ENCODE measurements at places on chromosomes 3 and 15.

- DNase-seq, result no peak
Observed at GRCh38 chr15:93286446-93286845, 197.4 kb upstream of the RGMA start.

GRCh38 chr3:152196782-152197181 is 71.9 kb upstream of the MBNL1 start:
- no peak for DNase-seq

DNA sequence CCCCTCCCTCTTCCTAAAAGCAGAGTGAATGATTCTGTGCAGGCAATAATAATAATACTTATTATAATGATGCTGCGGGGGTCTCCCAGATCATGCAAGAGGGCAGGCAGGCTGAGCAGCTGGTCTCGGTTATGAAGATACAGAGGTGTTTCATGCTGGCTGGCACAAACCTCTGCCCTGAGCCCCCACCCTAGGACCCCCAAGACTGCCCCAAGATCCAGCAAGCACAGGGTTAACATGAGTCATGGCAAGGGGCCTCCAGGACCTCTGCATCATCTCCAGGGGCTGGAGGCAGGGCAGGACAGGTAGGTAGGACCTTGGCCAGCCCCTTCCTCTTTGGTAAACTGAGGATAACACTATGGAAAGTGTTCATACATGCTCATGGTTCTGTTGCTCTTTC is 2.7 kb downstream of the MGLL start:
- DNase-seq, result no peak

DNA sequence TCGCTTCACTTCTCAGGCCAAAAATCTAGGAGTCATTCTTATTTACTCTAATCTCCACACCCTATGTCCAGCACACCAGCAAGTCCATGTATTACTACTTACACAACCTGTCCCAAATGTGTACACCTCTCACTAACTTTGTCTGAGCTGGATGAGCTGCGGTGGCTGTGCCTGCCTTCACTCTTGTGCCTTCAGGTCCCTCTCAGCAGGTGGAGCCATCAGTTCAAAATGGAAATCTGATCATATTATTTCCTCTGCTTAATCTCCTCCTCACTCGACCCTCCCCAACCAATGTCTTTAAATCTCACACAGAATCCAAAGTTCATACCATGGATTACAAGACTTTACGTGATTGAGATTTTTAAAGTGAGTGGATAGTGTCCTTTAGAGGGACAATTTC is 82.8 kb downstream of the SSR3 start:
- no peak for DNase-seq

- no peak for DNase-seq
Observed at GRCh38 chr3:19487386-19487785, 339.1 kb downstream of the KCNH8 start.

DNA sequence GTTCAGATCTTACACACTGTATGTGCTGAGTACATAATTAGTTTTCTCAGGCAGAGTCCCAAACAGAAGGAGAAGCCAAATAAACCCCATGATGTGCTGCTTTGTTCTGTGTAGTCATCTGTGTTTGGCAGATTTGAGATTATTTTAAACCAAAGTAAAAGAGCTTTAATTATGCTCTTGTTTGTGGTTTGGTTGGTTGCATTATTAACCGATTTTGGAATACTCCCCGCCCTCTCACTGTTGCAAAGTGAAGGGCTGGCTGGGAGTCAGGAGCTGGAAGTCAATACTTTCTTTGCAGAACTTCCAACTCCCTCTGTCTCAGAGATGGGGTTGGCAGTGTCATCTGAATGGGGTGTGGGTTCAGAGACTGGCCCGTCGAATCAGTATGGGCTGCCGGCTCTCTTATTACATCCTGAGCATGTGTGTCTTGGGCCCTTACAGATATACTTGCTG is 34.4 kb downstream of the SLCO3A1 start:
- DNase-seq, result no peak

- no peak for DNase-seq
Observed at GRCh38 chr3:50459785-50460184, 43.6 kb downstream of the CACNA2D2 start.

- DNase-seq, result no peak
Observed at GRCh38 chr15:100767001-100767825, 112.4 kb upstream of the ALDH1A3 start.

DNA sequence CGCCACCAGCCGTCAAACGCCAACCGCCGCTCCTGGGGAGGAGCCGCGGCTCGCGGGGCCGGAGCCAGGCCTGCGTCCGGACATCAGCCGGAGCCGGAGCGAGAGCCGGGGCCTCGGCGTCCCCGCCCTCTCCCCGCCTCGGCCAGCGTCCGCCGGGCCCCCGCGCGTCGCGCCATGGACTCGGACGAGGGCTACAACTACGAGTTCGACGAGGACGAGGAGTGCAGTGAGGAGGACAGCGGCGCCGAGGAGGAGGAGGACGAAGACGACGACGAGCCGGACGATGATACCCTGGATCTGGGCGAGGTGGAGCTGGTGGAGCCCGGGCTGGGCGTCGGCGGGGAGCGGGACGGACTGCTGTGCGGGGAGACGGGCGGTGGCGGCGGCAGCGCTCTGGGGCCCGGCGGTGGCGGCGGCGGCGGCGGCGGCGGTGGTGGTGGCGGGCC is 359 bp downstream of the ARIH1 start:
- DNase-seq, result no peak

GRCh38 chr3:12148183-12148940 is 10.3 kb downstream of the TIMP4 start:
- DNase-seq, result no peak

DNA sequence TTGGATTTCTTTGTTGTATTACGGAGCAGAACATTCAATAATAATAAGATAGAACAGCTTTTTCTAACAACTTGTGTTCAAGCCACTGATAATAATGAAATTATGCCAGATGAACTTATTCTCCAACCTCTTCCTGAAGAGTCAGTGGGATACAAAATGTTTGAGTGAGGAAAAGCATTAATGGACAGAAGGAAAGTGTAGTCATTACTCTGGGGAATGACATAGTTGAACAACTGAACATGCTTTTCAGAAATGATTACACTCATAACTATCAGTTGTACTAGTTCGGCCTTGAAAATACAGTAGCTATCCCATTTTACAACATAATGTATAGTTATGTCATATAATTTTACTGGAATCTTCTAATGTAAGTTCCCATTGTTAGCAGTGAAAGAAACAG is 55.9 kb downstream of the ALCAM start:
- DNase-seq, result no peak

DNA sequence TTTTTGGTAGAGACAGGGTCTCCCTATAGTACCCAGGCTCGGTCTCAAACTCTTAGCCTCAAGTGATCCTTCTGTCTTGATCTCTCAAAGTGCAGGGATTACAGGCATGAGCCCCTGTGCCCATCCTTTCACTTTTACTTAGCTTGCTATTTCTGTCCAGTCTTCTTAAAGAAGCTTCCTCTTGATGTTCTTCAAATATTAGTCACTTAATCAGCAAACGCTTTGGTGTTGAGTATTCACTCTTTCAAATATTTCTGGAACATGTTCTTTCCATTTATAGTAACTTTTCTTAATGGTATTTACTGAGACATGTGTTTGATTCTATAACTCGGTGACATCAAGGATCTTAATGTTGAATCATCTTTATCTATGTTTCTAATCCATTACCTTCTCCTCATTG is 122.1 kb downstream of the CNTN6 start:
- DNase-seq, result no peak

DNA sequence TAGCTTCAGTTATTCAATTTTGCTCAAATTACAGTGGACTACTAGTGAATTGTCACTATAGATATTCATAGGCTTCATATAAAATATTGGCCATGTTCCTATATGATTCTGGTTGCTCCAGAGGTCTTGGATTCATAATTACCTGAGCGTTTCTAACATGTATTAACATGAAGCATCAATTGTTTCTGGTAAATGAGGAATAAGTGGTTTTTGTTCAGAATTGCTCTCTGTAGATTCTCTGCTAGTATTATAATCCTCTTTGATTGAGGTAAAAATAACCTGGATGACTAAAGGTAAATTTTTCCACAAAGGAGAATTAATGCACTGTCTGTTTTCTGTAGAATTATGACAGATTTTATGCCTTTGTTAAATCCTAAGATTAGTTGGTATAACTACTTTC is 258.1 kb upstream of the CNTN6 start:
- DNase-seq, result no peak

- DNase-seq, result no peak
Observed at GRCh38 chr3:155560594-155560993, 184.3 kb downstream of the PLCH1 start.

GRCh38 chr15:39777496-39777895 is 5.1 kb downstream of the FSIP1 start:
- DNase-seq, result no peak

GRCh38 chr3:159944781-159945180 is 43.9 kb upstream of the IL12A start:
- DNase-seq, result no peak

- no peak for DNase-seq
Observed at GRCh38 chr3:23461069-23461468, 257.9 kb downstream of the UBE2E2 start.

DNA sequence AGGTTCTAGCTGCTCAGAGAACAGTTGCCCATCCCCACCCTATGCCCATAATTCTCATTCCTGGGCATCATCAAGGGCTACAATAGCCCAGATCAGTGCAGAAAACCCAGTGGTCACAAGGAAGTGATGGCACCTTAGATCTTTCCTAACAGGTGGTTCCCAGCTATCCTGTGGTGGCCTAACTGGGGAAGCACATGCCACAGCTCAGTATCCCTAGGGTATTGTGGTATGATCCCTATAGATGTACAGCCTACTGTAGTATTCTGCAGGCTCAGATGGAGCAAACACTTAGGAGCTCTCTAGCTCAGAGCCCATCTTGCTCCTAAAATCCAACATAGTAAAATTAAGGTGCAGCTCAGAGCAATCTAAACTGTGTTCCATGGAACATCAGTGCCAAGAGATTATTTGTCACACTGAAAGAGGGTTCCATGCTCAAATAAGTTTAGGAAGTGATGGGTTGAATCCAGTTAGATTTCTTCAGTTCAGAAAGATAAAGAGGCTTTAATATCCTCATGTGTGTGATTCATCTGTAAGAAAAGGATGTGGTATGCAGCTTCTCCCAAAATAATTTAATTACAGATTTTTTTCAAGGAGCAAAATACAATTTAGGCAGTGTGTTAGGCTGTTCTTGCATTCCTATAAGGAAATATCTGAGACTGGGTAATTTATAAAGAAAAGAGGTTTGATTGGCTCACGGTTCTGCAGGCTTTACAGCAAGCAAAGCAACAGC is 4.4 kb downstream of the A4GNT start:
- DNase-seq, result no peak

- no peak for DNase-seq
Observed at GRCh38 chr3:171327441-171328174, 132.6 kb downstream of the TNIK start.

GRCh38 chr3:112053229-112053628 is 18.7 kb downstream of the TMPRSS7 start:
- no peak for DNase-seq
